Stimulated activated CD4-positive, alpha-beta T cell treated with anti-CD3 and anti-CD28 coated beads, Interleukin-15, amount 100 ng/mL, for 1 hour (primary cell): ENCODE measurements at places on chromosomes 5 and 9.

DNA sequence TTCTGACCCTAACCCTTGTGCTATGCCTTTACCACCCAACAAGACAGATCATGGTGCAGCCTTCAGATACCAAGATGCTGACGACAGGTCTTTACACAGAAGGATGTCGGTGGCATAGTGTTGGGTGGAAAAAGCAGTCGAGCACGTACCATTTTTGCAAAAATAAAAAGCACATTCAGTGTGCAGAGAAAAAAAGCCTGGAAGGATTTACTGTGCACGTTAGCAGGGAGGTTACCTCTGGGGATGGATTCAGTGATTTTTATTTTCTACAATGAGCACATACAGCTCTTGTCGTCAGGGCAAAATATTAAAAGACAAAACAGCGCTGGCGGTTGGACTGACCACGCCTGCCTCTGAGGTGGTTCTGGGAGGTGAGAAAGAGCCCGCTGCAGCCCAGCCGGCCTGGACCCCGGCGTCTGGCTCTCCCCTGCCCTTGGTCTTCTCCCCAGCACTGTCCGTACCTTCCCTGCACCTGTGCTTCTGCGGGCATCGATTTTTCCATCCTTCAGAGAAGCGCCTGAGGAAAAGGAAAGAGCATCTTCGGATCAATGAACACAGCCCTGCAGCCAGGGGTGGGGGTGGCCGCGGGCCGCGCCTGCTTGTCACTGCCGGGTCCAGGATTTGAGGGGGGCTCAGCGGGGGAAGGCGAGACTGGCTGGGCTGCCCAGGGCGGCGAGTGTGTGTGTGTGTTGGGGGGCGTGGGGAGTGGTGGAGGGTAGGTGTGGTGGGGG lies 200.0 kb upstream of the IER5L start:
- DNase-seq, result no peak

GRCh38 chr9:125568621-125569020 lies 138.4 kb downstream of the MAPKAP1 start:
- no peak for DNase-seq

DNA sequence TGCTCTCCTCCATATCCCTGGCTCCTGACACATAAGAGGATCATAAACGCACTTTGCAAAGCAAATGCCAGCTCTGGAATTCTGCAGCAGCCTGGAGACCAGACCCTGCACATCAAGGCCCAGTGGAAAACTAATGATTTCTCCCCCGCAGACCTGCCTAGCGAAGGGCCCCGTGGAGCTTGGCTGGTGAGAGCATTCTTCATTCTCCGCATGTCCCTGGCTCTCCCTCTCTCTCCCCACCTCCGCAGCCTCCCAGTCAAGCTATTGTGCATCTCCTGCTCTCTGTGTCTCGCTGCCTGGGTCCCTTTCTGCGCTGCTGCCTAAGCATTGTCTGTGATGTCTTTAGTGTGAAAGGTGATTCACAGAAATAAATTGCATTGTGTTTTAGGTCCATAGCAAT lies 46.7 kb downstream of the GRIA1 start:
- DNase-seq, result no peak

DNA sequence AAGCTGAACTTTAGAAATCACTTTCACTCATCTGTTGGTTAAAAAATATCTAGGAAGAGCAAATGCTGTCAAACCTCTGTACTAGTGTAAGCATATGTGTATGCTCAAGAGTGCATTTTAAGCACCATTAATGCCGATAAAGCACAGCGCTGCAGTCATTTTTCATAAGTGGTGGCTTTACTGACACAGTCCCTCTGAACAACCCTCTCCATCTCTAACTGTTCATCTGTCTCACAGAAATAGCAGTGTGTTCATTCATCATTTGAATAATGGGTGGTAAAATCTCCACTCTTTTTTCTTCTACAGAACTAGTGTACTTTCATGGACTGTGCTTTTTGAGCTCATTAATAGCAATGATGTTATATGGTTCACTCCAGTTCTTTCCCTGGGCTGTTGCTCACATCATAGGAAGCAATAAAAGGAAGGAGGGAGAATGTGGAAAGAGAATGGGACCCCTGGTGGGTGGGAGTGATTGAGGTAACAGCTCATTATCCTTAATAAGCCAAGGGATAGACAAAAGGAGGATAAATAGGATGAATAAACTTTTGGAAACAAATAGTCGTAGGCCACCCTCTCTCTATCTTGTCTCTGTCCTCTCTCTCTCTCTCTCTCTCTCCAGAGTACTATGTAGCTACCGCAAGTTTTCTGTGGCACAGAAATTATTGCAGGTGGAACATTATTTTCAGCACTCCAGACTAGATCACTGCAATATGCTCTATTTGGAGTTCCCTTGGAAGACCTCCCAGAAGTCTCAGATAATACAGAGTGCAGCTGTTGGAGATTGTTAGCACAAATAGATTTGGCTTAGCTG lies 117.9 kb upstream of the PRDM9 start:
- DNase-seq, result no peak

DNA sequence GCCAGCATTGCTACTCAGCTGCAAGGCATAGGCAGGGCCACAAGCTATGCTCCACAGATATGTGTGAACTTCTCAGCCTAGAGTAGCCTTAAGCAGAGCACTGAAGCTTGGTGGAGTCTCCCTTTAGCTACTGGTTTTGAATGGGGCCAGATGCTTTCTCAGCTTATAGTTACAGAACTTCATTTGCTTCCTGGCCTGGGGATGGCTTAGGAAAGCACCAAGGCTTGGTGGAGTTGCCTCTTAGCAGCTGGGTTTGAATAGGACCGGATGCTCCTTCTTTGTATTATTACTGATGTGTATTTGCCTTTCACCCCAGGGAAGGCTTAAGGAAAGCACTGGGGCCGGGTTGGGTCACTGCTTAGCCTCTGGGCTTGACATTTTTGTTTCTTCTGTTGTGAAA lies 497.8 kb upstream of the SEMA6A start:
- no peak for DNase-seq

DNA sequence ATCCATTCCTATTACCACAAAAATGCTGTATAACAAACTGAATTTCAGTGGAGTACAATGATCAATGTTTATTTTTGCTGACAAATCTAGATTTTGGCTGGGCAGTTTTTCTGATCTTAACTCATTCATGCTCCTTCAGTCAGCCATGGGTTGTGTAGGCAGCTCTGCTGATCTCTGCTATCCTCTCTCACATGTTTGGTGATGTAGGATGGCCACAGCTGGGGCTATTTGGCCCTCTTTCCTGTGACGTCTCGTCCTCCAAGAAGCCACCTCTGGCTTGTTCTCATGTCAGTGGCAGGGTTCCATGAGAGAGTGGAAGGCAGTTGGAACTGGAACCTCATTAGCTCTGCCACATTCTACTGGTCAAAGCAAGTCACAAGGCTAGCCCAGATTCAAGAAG lies 8.9 kb downstream of the NLN start:
- DNase-seq, result no peak

- no peak for DNase-seq
These were observed 1.0 kb upstream of the MXD3 start for GRCh38 chr5:177312649-177313181.

DNA sequence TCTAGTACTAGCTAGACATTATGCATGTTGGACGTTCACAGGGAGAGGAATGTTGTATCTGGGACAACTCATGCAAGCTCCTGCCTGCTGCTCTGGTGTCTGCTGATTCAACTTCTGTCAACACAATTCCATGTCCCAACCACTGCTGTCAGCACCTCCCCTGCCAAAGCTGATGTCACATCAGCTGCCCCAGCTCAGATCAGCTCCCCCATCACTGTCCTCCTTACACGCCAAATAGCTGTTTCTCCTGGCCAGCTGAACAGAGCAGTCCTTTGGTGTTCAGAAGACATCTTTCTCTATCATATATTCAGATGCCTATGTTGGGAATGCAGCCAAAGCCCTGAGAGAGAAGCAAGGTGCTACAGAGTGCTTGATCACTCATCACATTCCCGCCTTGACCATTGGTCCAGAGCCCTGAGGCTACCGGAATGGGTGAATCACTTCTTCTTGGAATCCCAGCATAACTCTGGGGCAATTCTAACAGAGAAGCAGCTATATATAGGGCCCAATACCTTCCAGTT lies 223.3 kb downstream of the SEC61B start:
- DNase-seq, result no peak

- no peak for DNase-seq
These were observed 12.8 kb downstream of the LRRC8A start for GRCh38 chr9:128894764-128895163.

GRCh38 chr5:17713301-17713700 lies 79.0 kb downstream of the TAF11L14 start:
- DNase-seq, result no peak

DNA sequence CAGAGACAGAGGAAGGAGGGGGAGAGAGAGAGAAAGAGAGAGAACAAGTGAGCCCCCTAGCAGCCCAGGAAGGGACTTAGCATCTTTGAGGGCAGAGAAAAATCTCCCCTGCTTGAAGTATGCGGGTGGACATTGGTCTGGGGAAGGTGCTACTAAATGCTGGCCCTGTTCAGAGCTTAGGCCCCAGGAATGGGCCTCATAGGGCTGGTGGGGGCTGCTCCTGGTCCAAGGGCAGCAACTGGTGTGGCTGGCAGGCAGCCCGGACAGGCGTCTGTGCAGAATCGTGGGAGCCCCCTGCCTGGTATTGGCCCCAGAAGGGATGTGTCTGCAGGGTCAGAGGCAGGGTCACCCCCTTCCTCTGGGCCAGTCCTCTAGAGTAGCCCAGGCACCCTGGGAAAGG lies 47.8 kb upstream of the SUSD3 start:
- no peak for DNase-seq

DNA sequence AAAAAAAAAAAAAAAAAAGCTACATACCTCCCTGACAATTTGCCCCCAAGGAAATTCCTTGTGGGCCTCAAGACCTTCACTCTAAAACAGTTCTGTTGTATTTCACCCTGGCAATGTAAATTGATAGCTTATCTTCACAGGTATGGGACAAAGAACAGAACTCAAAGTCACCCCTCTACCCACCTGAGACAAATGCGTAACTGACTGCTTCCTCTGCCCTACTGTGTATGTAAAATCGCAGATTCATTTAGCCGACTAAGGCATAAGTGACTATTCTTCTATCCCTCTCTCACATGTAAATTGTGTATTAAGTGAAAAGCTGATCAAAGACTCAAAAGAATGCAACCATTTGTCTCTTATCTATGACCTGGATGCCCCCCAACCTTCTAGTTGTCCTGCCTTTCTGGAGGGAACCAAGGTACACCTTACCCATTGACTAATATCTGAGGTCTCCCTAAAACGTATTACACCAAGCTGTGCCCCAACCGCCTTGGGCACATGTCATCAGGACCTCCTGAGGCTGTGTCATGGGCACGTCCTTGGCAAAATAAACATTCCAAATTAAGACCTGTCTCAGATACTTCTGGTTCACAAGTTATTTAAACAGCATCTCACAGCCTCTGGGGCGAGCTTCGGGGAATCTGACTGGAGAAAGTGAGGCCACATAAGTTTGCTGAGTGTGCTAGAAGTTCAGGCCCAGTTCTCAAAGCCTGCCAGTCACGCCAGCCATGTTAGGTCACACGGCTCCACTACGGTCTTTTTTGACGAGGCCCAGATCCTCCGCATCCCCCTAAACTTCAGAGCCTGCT lies 954 bp downstream of the TBCA start:
- DNase-seq, result no peak

- DNase-seq, result no peak
These were observed 720.7 kb upstream of the FAM174A start for GRCh38 chr5:99814321-99815063.

DNA sequence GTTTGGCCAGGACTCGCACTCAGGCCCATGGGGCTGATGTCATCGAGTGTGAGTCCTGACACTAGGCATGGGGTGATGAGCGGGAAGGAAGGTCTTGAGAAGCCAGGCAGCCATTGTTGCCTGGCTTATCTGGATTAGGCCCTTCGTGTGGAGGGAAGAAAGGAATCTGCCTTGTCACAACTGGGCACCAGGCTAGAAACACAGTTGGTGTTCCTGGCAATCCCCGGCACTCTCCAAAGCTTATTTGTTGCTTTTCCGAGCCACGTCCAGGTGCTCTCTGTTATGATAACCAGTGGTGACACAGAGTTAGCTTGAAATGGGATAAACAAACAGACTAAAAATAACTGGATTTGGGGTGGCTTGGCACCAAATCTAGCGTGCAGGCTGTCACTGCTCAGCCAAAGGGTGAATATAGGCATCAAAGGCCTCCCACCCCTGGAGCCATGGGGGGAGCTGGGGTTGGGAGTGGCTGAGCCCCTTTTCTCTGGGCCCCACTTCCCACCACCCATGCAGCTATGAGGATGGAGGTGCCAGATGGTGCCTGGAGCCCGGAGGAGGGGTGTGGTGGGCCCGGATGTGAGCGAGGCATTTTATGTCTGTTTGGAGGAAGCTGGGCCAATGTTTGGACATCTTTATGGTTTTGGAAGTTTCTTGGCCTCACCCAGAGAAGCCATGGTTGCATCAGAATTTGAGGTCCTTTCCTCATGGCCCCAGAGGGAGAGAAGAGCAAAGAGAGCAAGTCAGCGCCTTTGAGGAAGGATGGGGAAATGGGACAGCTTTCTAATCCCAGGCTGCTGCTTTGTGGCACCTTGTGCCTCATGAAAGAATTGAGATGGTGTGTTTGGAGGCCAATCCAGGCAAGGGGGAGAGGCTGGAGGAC lies 98.0 kb upstream of the PITX1 start:
- DNase-seq, result no peak

DNA sequence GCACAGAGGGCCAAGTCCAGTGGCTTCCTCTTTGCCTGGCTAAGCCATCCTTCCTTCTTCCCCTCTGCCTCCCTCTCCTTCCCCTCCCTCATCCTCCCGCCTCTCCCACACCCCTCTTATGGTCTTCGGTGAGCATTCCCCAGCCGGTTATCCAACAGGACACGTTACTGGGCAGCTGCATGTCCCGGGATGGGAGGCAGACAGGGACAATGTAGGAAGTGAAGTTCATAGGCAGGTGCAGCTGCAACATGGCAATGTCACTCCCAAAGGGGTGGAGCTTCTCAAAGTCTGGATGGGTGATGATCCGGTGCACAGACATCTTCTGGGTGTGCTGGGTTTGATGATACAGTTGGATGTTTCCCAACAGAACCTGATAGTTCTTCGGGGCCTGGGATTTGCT lies 71.4 kb upstream of the SPTLC1 start:
- no peak for DNase-seq

DNA sequence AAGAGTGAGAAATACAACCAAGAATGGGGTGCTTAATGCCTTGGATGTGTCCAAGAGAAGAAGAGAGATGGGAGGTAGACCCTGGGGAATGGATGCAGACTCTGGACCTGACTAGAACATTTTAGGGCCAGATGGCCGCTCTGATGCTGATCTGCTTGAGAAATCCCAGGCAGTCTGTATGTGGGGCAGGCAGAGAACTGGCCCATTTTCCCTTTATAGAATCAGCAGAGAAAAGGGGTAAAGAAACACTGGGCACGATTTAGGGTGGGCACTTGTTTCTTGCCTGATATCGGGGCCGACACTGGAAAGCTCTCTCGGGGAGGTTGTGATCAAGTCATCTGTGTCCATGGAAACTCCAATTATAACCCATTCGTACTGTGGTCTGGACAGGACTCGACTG lies 118.5 kb upstream of the FSTL4 start:
- DNase-seq, result no peak

- no peak for DNase-seq
These were observed 79.2 kb downstream of the ISOC1 start for GRCh38 chr5:129173771-129174170.

DNA sequence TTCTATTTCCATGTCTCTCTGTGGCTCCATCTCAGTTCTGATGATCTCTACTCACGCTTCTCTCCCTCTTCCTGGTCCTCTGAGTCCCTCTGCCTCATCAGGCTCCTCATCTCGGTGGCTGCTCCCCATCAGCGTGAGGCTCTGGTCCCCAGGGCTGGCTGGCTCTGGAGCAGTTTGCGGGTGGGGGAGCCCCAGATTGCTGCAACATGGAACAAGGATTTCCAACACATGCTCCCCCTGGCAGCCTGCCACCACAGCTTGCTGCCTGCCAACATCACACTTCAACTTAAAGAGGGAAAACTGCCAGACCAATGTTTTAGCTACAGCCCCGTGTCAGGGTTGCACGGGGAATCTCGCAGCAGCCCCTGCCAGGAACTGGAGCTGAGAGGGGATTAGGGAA lies 77.2 kb upstream of the NEK6 start:
- DNase-seq, result no peak
